ENCODE measurements at places on chromosomes 1 and 21.
A peak's percentile ranks its signal among the peaks of the same experiment; 100 is the strongest.

GRCh38 chr1:42442662-42443061 is 13.2 kb downstream of the ZMYND12 start:
- no peak for DNase-seq

GRCh38 chr1:206909161-206909882 is 12.1 kb downstream of the IL24 start:
- DNase-seq, result no peak

DNA sequence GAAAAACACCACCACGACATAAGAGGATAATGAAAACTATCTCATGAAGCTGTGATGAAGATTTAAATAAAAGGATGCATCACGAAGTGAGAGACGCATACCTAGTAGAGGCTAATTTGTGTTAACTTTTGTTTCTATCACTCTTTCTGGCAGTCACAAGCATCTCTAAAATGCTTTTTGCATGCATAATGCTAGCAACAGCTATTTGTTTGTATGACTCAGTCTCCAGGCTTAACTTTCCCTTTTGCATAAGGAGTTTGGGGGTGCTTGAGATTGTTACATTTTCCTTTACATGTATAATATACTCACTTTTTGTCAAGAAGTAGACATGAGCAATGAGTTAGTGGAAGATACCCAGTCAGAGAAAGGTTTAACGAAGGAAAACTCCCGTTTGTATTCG is 385.4 kb downstream of the DISC1 start:
- peak; percentile 80 for DNase-seq

- DNase-seq, result peak; percentile 62
Observed at GRCh38 chr1:206490771-206491405, 16.4 kb upstream of the RASSF5 start.

DNA sequence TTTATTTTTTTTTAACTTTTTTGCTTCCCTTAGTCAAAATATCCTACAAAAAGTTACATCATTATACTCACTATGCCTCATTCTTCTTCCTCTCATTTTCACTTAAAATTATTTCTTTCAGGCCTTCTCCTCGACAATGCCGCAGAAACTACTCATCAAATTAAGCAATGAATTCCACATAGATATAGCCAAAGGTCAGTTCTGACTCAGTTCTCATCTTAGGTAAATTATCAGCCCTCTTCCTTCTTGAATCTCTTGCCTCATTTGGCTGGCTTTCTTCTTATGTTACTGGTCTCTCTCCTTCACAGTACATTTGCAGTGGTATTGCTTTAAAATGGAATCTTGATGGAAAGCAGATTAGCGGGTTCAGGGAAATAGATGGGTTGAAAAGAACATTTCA is 260.7 kb upstream of the BRINP3 start:
- peak; percentile 70 for DNase-seq

DNA sequence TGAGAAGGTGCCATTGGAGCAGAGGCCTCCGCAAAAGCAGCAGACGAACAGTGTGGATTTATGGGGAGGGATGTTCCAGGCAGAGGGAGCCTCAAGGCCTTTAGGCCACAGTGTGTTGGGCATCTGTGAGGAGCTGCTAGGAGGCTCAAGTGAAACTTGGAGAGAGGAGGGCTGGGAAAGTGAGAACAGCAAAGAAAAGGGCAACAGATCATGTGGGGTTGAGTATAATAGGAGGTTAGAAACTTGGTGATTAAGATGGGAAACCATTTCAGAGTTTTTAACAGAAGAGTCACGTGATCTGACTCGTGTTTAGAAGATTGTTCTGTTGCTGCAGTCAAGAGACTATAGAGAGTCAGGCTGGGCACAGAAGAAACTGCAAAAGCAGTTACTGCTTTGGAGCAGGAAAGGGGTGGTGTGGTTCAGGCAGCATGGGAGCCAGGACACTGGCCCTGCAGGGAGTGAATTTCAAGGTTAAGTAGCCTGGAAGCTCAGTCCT is 277.0 kb downstream of the DISC1 start:
- DNase-seq, result peak; percentile 39

- DNase-seq, result peak; percentile 60
Observed at GRCh38 chr1:227424159-227424680, 105.9 kb upstream of the CDC42BPA start.

DNA sequence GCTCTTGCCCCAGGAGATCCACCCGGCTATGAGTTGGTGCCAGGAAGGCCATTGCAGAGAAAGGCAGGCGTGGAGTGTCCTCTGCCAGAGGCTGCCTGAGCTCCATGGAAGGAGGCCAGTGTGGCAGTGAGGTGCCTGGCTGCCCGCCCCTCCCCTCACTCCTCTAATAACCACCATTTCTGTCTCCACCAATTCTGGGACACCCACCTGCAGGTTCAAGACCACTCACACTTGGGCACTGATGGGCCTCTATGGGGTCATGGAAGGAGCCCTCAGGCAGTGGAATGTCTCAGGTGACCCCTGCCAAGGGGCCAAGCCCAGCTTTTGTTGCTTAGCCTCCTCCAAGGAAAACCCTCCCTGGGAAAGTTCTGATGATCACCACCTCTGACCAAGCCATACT is 731.6 kb downstream of the MATN1 start:
- no peak for DNase-seq

DNA sequence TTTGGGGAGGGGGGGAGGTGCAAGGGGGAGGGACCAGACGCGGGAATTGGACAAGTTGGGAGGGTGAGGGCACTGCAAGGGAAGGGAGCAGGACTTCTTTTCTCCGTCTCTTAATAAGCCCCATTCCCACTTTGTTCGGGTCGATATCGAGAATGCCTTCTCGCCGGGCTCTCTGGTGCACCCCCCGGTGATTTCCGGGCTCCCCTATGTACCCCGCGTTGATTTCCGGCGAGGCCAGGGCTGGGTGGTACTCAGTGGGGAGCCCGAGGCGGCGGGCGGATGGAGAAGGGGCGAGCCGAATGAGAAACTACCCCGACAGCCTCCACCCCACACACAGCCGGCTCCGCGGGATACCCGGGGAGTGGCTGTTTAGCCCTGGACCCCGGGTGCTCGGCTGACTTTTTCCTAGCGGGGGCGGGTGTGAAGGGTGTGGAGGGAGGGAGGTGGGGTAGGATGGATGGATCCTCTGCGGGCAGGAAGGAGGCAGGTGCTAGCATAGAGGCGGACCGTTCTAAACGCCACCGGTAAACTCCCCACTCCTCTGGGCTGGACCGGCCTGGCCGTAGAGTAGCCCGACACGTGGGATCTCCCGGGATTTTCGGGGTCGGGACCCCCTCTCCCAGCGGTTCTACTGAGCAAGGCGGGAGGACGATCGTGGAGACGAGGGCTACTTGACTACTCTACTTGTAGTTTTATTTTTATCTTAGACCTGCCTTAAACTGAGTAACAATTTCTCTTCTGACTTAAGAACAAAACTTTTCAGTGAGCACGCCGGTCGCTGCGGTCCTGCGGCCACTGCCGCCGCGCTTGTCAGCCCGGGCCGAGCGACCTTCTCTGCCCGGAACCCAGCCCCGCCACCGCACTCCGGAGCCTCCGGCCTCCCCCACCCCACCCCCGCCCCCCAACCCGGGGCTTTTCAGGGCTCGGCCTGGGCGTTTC is 1.0 kb downstream of the RNF220 start:
- no peak for DNase-seq

DNA sequence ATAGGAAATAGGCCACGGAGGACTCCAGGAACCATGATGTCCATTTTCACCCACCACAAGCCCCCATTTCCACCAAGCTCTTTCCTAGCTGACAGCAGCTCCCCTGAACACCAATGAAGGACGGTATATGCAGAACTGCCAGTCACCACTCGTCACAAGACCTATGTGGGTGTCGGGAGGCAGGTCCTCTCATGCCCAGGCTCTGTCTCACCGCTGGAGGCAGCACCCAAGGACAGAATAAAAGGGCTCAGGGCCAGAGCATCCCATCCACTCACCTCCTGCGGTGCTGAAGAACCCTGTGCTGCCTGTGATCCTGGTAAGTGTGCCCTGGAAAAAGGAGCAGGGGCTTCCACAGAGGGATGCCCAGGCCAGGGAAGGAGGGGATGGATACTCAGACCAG is at the start of gene LCE1F:
Gene LCE1F, plus strand, starts transcription at position 266 of the 400 bp plus-strand sequence. CDS start 1,232 bp downstream, outside the sequence.
- DNase-seq, result no peak

DNA sequence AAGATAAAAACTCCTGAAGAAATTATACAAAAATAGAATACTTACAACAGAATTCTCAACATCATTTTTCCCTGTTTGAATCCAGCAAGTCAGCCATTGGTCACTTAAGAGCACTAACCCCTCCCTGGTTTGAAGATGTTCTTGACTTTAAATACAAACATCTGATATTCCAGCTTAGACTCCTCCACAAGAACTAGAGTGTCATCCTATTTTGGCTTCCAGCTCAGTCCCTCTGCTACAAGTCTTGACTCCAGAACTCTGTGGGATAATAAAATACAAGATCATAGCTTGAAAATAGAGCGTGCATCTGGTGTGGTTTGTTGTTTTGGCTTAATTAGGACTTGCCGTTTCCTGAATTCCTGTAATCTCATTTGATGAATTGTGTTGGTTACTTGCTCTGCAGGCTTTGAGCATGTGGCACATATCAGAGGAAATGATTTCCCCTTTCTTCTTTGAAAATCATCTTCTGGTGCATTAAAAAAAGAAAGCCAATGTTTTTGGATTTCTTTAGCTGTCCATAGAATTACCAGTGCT is 63.7 kb upstream of the DPT start:
- no peak for DNase-seq

GRCh38 chr1:56438901-56439551 is 140.3 kb downstream of the PLPP3 start:
- DNase-seq, result no peak

DNA sequence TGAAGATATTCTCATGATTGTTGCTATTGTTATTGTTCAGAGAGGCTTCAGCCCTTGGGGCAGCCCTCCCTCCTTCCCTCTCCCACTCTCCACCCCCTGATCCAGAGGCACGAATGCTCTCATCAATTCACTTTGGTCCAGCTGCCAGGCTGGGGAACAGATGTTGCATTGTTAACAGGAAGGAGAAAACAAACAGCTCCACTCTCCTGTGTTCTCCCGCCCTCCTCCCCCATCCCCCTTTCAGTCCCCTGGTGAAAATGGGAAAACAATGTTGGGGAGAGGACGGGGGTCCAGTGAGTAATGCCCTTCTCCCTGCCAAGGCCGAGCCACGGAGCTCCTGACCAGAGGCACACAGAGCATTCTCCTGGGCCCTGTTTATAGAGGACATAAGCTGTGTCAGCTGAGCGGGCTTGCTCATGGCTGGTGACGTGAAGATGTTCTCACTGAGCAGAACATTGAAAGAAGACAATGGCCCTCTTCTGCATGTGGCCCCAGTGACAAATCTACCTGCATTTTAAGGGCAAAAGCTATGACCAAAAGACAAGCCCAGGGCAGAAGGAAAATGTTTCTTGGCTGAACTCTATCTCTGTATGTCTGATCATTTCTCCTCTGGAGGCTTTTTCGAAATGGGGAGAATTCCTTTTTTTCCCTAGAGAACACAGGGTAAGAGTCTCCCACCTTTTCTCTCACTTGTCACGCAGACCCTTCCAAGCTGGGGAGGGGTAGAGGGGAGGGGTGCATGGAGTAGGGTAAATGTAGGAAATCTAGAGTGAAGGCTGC is 111.7 kb downstream of the GLUL start:
- no peak for DNase-seq

DNA sequence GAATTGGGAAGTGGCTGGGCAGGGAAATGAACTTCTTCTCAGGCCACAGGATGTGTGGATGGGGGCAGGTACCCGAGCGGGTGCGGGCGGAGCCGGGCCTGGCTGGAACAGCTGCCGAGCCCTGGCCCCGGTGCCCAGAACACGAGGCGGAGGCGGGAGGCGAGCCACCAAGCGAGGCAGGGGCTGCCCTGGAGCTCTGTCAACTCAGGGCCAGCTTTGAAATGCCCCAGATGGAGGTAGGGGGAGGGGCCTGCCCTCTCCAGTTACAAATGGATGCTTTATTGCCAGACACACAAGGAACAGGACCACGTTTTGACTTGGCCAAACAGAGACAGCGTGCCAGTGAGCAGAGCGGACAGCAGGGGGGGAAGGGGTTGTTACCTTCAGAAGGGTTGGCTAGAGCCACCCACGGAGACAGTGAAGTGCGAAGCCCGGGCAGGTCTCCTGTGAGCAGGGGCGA is 240.4 kb downstream of the SDCCAG8 start:
- DNase-seq, result no peak

DNA sequence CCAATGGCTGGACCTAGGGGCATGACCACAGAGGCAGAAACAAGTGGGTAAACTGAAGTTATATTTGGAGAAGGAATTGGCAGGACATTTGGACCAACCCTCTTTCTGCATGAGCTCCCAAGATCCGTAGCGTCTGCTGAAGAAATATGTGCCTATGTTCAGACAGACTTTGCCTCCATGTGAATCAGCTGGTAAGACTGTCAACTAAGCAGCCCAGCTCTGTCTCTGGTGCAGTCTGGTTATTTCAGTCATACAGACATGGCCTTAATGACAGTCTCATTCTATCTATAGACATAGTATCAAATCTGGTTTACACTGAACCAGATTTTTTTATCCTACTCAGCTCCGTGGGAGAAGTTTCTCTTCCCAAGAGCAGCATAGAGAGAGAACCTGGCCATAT is 63.1 kb upstream of the PBX1 start:
- no peak for DNase-seq

DNA sequence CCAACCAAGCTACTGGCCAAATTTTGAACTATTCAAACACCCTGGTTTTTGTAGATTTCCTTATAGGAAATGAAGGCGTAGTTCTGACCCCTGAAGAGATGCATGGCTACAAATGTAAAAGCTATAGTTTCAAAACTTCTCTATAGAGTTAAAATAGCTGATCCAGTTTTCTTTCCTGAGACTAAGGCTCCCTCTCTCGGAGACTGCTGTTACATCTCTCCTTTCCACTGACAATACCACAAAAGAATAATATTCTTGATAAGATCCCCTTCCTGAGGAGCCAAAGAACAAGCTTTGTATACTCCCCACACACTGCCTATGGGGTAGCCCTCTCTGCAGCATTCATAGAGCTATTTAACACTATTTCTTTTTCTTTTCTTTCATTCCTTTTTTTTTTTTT is 6.7 kb upstream of the CFAP126 start:
- DNase-seq, result no peak

DNA sequence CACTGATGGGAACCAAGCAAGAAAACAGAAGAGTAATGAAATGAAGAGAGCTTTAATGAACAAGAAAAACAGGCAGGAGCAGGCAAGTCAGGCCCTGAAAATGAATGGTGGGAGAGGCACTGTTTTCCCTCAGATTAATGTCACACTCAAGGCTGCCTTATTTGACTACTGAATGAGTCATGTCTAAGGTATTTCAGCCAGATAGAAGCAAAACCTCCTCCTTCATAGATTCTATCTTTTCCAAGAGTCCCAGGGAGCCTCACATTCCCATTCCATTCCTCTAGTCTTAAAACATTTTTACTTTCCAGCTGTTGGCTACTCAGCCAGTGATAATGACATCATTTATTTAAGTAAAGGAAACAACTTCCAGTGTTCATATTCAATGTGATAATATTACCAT is 228.4 kb upstream of the NRIP1 start:
- peak; percentile 82 for DNase-seq

DNA sequence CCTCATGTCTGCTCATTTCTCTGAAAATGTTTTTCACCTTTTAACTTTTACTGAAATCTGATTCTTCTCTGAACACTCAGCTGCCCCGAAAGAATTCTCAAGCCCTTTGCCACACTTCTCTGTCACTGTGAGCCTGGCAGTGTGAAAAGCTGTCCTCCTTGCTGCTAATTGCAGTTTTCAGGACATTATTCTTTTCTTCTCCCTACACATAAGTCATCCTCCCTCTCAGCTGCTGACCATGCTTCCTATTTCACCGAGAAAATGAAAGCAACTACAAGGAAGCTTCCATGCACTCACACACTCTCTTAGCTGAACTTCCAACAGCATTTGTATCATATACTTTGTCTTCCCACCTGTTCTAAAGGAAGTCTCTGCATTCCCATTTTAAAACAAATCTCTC is 15.8 kb downstream of the OLFM3 start:
- DNase-seq, result no peak
